ENCODE measurements at places on chromosomes 13 and 19.

GRCh38 chr13:96172066-96172465 is 82.2 kb downstream of the HS6ST3 start:
- DNase-seq: no peak

GRCh38 chr19:11380653-11381537 is 3.2 kb downstream of the EPOR start:
- DNase-seq: peak; percentile 93

GRCh38 chr19:39558624-39559117 is 18.7 kb upstream of the EID2 start:
- DNase-seq: no peak

DNA sequence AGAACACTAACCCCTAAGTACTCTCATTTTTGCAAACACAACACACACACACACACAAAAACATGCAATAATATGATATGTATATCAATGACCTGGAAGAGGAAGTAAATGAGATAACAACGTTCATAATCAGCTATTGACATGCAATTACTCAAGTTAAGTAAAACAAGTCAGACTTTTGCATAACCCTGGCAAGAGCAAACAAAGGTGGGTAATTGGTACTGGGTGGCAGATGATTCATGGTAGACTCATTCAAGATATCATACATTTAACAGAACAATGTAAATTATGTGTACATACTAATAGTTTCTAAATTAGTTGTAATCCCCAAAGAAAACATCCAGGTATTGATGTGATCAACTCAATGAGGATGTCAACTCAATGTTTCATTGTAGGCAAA is 508.8 kb downstream of the DACH1 start:
- DNase-seq: no peak

- no peak for DNase-seq
These were observed 71.0 kb downstream of the ERICH6B start for GRCh38 chr13:45544520-45544919.

DNA sequence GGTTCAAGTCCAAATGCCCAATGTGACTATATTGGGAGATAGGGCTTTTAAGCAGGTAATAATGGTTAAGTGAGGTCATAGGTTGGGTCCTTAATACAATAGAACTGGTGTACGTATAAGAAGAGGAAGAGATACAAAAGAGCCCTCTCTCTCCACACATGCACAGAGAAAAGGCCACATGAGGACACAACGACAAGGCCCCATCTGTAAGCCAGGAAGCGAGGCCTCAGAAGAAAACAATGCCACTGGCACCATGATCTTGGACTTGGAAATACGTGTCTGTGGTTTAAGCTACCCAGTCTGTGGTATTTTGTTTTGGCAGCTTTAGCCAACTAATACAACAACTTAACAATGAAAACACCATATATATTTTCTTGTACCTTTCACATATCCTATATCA is 23.4 kb upstream of the RFC3 start:
- DNase-seq: no peak

- DNase-seq: no peak
These were observed 51.7 kb downstream of the EDNRB start for GRCh38 chr13:77866971-77867370.

DNA sequence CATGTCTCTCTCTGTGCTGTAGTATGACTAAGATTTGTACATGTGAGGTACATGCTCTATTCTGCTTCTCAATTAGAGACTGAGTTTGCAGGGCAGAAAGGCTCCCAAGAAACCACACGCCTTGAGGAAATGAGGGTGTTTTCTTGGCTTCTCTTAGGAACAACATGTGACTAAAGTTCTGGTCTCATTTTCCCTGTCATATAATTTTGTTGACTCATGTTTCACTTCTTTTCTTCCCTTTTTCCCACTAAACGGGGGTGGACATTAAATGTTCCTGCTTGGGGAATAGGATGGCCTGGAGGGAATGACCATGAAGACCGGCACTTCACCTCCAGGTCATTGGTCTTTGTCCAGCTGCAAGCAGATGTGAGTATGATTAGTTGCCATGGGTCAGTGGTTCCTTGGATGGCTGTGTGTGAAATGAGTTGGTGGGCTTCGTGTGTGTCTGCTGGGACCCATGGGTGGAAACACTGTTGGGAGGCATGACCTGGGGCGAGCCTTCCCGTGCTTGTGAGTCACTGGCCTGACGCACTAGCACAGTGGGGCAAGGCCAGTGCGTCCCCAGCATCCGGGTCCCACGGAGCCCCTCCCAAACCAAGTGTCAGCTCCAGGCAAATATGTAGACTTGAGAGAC is 56.6 kb downstream of the COL4A1 start:
- no peak for DNase-seq

- DNase-seq: no peak
These were observed 47.3 kb downstream of the DNAJC3 start for GRCh38 chr13:95724252-95724651.

DNA sequence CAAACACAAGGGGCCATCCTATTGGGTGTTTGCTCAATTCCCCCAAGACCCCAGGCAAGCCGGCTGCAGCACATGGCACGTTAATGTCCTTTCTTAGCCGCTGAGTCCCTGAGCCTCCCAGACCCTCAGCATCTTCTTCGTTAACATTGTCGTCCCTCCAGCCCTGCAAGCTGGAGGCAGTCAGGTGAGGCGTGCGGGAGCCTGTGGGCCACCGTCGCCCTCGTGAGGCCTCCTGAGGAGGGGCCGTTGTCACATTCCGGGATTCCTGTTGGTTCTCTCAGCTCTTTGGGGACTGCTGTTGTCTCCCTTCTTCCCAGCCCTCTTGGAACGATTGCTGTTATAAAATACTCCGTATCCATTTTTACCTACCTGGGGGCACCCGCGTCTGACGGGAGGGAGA is 140.6 kb downstream of the KDM4B start:
- DNase-seq: no peak

- DNase-seq: no peak
These were observed 920 bp upstream of the ANO8 start for GRCh38 chr19:17335575-17335974.

DNA sequence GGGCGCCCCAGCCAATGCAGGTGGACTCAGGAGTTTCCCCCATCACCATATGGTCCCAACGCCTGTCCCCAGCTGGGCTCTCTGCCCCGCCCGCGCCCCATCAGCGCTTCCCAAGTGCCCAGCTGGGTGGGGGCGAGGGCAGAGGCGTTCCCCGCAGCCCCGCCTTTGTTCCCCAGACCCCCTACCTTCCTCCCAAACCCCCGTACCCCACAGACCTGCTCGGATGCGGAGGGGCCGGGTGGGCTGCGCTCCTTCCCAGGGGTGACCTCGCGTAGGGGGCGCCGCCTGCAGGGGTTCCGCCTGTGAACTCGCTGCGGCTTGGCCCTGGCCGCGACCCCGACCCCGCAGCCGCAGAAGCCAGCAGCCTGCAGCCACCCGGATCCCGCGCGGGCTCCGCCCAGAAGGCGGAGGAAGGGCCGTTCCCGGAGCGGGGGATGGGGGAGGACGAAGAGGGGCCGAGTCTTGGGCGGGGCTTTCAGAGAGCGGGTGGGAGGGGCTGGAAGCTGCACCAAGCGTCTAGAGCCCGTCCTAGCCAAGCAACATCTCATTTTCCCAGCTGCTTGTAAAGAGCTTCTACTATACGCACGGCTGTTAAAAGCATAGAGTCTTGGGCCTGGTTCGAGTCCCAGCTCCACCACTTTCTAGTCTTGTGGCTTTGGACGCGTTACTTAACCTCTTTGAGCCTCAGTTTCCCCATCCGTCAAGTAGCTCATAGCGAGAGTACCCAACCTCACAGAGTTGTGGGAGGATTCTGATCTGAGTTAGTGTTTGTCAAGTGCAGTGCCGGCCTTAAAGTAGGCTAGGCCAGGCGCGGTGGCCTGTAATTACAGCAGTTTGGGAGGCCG is at the start of gene RAB3D:
TSS of gene RAB3D (minus strand) at position 404 of the 845 bp plus-strand sequence. CDS start 2,258 bp downstream, outside the sequence.
- peak; percentile 99 for DNase-seq

- DNase-seq: no peak
These were observed 11.6 kb downstream of the CTU1 start for GRCh38 chr19:51096473-51097165.

GRCh38 chr13:114047358-114047881 is 73.5 kb upstream of the C13orf46 start:
- DNase-seq: no peak

DNA sequence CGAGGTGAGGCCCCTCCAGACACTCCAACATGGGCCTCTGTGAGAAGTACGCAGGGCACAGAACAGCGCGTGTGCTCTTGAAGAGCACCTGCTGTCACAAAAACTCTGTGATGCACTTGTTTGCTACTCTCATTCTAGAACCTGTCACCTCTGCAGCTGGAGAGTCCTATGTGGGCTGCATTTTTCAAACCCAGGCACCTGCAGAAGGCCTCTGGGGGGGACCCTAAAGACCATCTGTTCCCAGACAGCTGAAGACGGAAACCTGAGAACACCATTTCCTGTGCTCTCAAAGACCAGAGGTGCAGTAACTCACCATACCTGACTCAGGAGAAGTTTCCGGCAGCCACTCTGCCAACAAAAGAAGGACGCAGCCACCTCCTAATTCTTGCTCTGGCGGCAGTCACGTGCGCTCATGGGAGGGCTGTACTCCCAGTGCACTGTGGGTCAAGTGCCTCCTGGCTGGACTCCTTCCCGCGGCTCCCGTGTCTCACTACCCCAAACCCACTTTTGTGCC is 28.1 kb downstream of the RANBP3 start:
- no peak for DNase-seq

DNA sequence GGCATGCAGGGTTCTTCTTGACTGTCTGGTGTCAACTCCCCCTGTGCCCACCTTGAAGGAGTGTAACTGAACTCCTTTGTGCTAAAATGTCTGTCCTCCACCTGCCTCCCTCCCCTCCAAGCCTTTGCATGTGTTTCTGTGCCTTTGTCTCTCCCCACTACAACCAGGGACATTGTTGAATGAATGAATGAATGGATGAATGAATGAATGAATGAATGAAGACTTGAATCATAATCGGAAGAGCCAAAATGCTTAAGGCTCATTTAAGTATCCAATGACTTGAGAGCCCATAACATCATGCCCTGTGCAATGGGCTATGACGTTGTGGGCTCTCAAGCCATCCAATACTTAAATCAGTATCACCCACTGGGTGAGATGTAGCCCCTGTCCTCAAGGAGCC is 9.0 kb upstream of the GPR183 start:
- no peak for DNase-seq

DNA sequence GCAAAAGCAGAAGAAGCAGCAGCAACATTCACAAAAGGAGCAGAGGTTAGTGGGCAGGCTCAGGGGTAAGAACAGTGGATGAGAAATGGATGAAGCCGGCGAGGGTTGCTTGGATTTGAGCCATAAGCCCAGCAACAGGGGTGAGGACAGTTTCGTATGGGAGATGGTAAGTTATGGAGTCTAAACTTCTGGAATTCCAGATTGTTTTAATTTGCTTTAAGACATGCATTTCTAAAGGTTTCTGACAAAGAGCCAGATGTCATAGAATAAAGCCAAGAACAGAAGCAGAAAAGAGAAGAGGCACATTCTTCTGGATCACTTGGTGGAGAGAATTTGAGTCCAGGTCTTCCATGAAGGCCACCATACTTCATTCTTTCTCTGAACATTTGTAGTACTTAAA is 76.6 kb downstream of the TNFSF11 start:
- no peak for DNase-seq

DNA sequence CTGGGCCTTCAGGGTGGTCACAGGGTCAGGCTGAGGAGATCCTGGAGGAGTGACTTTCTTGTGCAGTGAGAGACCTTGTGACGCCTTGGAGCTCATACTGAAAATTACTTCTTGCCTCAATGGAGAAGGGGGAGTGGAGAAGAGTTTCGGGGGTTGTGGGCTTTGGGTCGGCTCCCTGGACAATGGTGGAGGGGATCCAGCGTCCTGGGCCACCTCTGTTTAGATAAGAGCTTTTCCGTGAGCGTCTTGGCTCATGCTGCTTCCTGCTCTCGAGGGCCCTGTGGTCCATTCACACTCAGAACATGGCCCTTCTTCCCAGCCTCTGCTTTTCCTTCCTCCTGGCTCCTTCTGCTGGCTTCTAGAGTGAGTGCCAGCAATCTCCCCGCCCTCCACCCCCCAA is 81.9 kb downstream of the FLT1 start:
- DNase-seq: no peak

- DNase-seq: peak; percentile 30
These were observed 1.2 kb downstream of the ZFP36 start for GRCh38 chr19:39407660-39408391.

Measured in glutamatergic neuron (in vitro differentiated cells).